ENCODE measurements at places on chromosomes 12 and 14. TPM values are rescaled to one million over a fixed set of nuclear protein-coding genes. Genes with fewer than 3 reads are reported as not detected.

DNA sequence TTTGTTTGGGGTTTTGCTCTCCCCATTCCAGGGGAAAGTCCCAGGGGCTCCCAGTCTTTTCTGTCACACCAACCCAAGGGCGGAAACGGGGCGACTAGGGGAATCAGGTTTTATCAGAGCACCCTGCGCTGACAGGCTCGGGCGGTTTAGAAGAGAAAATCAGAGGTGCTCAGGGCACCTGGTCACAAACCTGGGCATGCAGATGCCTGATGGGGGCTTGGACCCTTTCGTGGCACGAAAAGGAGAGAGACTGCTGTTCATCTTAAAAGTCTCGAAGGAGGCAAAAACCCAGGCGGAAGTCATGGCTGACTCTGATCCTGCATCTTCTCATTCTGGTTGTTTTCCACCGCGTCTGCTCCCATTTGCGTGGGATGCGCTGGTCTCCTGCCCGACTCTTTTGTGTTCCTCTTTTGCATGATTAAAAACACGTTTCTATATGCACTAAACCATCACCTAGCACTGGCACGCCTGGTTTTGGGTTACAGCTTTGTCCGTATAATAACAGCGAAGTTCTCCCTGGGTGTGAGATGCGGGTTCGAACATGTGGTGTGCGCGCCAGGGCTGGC lies 13.2 kb downstream of the OTX2 start:
- DNase-seq, result no peak

DNA sequence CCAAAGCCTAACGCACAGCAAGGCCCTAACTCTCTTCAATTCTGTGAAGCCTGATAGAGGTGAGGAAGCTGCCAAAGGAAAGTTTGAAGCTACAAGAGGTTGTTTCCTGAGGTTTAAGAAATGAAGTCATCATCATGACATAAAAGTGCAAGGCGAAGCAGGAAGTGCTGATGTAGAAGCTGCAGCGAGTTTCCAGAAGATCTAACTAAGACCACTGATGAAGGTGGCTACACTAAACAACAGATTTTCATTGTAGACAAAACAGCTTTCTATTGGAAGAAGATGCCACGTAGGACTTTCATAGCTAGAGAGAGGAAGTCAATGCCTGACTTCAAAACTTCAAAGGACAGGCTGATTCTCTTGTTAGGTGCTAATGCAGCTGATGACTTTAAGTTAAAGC lies 385.6 kb upstream of the OR4E1 start:
- no peak for DNase-seq

DNA sequence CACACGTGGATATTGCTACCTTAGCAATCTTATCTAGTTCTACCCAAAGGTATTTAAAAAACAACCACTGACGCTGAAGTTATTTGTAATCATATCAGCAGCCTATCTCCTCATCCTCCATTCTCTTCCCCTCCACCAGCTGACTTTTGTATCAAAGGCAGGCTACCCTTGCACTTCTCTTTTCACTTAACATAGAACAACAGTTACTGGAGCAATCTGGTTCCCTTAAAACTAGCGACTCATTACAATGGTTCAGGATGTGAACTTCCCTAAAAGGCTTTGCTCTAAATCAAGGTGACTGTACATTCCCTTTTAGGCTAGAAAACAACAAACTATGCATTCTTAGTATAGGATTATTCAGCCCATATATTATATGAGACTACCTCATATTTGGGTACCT lies 404.7 kb downstream of the APAF1 start:
- no peak for DNase-seq

DNA sequence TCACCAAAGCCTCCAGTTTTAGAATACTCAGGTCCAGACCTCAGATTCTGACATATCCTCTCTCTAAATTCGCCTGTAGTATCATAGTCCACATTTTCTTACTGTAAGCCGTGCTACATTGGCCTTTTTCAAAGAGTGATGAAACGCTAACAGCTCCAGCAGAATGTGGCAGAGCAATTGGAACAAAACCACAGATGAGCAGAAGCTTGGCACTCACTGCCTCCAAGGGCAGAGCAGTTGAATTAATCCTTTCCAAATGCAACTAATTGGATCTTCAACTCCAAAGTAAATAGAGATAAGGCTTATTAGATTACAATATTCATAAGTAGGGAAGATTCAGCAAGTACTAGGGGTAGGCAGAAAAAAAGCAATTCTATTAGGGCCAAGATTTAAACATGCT lies 128.3 kb downstream of the SLC35F4 start:
- DNase-seq, result no peak

GRCh38 chr14:77955816-77956484 lies 156.0 kb downstream of the ADCK1 start:
- no peak for DNase-seq

- no peak for DNase-seq
These were observed 16.2 kb upstream of the LPCAT3 start for GRCh38 chr12:7034464-7034863.

The AQP6 gene
- total RNA-seq, result not detected

The NANOG gene
- total RNA-seq, result not detected

The TSPAN11 gene
- not detected for total RNA-seq

The DNAI7 gene
- total RNA-seq, result 0.10 TPM

The PIWIL1 gene
- total RNA-seq, result not detected
